Germinal center (tissue), 1 donor: ENCODE measurements at places on chromosomes 2 and 18.

GRCh38 chr2:84395820-84396219 lies 63.3 kb downstream of the SUCLG1 start:
- no peak for DNase-seq

- peak; percentile 38 for DNase-seq
Measured at GRCh38 chr2:26561918-26562810, 79.0 kb downstream of the CIB4 start.

GRCh38 chr2:152635635-152636298 lies 81.5 kb downstream of the PRPF40A start:
- DNase-seq: peak; percentile 59

- DNase-seq: no peak
Measured at GRCh38 chr2:143632751-143633374, 503.6 kb downstream of the ARHGAP15 start.

GRCh38 chr2:32418778-32419177 lies 62.0 kb downstream of the BIRC6 start:
- no peak for DNase-seq

GRCh38 chr18:13415736-13416135 lies 197.2 kb downstream of the LDLRAD4 start:
- DNase-seq: no peak

DNA sequence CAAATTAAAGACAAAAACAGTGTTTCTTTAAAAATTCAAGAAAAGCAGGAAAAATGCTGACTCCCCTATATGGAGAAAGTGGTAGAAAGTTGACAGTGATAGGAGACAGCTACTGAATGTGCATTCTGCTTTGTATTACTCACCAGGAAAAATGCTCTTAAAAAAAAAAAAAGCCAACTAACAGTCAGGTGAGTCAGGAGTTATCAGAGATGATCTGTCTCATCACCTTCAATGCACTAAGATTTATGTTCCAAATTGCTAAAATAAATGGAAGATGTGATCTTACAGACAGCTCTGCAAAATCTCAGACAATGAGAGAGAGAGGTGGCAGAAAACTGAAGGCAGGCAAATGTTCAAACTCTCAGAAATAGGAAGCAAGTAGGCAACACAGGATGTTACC lies 47.6 kb upstream of the ZNF521 start:
- DNase-seq: no peak

GRCh38 chr2:55364189-55365055 lies 55.2 kb downstream of the CCDC88A start:
- DNase-seq: no peak

GRCh38 chr2:191155608-191156071 lies 4.8 kb upstream of the STAT4 start:
- no peak for DNase-seq

DNA sequence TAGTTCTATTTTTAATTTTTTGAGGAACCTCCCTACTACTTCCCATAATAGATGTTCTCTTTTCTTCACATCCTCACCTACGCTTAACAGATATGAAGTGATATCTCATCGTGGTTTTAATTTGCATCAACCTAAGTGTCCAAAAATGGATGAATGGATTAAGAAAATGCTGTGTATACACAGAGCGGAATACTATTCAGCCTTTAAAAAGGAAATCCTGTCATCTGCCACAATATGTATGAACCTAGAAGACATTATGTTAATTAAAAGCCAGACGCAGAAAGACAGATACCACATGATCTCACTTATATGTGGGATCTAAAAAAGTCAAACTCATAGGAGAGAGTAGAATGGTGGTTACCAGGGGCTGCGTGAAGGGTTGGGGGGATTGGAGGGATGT lies 113.0 kb downstream of the PTRHD1 start:
- no peak for DNase-seq

GRCh38 chr2:85804583-85804982 lies 50.8 kb downstream of the ATOH8 start:
- peak; percentile 66 for DNase-seq

GRCh38 chr2:106638043-106638442 lies 150.9 kb downstream of the CD8B2 start:
- DNase-seq: no peak

DNA sequence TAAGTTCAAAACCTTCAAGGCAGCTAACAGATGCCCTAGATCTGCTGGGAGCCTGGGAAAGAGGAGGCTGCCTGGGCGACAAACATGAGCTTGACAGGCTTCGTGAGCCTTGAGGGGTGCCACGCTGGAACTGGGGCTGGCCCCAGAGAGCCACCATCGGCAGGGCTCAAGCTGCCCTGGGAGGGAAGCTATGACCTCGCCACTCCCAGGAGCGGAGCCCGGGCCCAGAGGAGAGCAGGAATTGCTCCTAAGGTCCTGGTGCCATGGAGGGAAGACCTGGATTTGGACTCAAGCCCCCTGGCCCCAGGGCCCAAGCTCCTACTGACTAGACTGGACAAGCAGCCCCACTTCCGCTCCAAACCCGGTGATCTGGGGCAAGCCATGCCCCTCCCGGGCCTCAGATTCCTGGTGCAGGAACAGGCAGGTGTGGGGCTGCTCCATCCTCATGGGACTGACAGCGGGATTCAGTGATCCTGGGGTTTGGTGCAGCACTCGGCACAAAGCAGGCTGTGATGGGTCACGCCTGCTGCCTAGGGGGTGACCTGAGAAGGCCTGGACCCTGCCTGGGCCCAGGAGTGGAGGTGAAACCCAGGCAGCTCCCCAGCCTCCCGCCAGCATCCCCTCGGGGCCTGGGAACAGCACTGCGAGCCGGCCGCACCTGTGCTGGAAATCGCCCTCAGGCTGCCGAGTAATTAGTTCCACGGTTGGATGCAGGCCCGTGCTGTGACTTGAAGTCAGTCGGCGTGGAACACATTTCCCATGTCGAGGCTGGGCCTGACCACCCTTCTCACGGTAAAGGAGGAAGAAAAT lies 246.9 kb downstream of the NDUFA10 start:
- DNase-seq: no peak

- DNase-seq: no peak
Measured at GRCh38 chr18:69944436-69944835, 3.2 kb downstream of the CD226 start.

GRCh38 chr2:6963727-6964126 lies 46.5 kb downstream of the RNF144A start:
- no peak for DNase-seq

DNA sequence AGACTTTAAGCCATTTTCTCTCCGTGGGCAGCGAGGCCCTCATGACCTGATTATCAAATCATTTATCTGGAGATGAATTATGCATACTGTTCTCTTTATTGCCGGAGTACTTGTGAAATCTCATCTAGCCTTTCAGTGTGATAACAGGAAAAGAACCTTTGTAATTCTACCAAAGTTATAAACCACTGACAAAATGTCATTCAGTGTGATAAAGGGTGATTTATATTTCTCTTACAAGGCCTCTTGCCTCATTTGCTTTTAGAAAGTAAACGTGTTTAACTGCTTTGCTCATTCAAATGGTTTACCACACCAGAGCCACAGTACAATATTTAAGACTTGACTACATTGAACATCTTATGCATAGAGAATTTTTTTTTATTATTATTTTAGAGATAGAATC lies 13.8 kb downstream of the MTCL1 start:
- DNase-seq: no peak

GRCh38 chr18:79400091-79400590 lies 4.4 kb downstream of the NFATC1 start:
- DNase-seq: peak; percentile 83

- no peak for DNase-seq
Measured at GRCh38 chr2:10223471-10223870, 79.2 kb upstream of the HPCAL1 start.

DNA sequence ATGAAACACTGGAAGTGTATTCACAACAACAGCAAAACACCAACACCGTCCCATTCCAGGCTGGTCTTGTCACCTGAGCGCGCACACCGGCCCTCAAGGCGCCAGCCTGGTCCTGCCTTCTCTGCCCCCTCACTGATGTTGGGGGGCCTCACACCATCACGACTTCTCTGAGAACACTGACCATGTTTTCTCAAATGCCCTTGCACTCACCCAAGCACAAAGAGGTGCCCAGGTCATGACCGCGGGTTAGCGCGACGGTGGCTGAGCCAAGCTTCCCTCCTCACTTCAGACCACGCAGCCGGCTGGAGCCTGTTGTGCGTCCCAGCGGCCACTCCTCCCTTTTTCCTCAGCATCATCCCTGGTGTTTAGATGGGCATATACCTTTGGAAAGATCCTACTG lies 101.3 kb upstream of the SALL3 start:
- no peak for DNase-seq

- DNase-seq: no peak
Measured at GRCh38 chr2:10765914-10766313, 44.5 kb downstream of the ATP6V1C2 start.

GRCh38 chr2:11616851-11617415 lies 53.1 kb downstream of the NTSR2 start:
- DNase-seq: no peak

- DNase-seq: no peak
Measured at GRCh38 chr2:241689306-241689705, 2.7 kb upstream of the DTYMK start.

- DNase-seq: no peak
Measured at GRCh38 chr2:172276961-172277360, 150.4 kb upstream of the ITGA6 start.

GRCh38 chr2:36374585-36374984 lies 19.0 kb downstream of the CRIM1 start:
- DNase-seq: no peak

DNA sequence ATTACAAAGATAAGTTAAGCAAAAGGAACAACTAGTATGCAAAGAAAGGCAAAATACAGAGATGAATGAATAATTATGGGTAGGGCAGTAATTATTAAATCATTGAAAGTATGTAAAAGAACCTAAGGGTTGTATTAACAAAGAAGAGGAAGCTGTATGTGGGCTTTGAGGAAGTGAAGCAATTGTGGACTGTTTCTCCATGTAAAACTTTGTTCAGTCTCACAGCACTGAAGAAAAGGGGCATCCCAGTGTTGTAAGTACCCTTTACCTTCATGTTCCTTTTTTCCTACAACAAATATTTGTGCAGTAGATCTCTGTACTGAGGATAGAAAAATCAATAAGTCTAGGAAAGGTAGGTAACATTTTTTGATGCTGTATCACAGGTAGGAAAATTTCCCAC lies 388.7 kb upstream of the NRP2 start:
- DNase-seq: no peak

GRCh38 chr2:224574423-224575084 lies 10.6 kb downstream of the CUL3 start:
- no peak for DNase-seq

GRCh38 chr2:232214053-232214452 lies 164.5 kb upstream of the ALPP start:
- DNase-seq: no peak

- DNase-seq: no peak
Measured at GRCh38 chr18:39660141-39660540, 2094.5 kb upstream of the CELF4 start.

DNA sequence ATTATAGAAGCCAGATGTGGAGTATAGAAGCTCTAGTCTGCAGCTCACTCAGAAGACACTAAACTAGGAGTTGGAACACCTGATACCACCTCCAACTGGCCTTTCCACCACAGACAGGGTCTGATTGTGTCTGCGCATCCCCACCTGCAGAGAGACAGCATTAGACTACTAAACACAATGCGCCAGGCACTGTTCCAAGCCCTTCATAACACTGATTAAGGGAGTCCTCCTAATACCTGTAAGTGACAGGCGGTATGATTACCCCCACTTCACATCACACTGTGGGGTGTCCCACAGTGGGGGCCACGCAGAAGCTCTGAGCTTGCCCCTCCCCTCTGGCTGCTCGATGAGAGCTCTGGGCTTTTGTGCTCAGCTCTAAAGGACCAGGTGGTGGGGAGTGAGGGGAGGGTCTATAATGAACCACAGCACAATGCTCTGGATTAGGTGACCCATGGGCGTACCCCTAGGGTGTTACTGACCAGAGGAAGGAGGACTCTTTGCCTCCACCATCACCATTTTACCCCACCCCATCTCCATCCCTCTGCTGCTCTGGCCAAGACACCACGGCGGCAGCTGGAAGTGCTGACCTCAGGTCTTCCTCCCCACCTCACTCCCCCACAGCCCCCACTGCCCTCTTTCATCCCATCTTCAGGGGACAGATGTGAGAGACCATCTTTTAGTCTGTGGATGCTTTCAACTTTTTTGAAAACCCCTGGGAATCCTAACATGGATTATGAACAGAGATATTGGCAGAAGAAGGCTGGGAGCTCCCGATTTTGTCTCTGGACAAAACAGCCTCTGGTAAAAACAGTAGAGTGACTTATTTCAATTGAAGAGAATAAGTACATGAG lies 145.1 kb downstream of the GFPT1 start:
- no peak for DNase-seq

- DNase-seq: no peak
Measured at GRCh38 chr2:216850665-216851322, 9.1 kb downstream of the TNP1 start.

GRCh38 chr2:12397854-12398253 lies 318.9 kb upstream of the TRIB2 start:
- DNase-seq: no peak

DNA sequence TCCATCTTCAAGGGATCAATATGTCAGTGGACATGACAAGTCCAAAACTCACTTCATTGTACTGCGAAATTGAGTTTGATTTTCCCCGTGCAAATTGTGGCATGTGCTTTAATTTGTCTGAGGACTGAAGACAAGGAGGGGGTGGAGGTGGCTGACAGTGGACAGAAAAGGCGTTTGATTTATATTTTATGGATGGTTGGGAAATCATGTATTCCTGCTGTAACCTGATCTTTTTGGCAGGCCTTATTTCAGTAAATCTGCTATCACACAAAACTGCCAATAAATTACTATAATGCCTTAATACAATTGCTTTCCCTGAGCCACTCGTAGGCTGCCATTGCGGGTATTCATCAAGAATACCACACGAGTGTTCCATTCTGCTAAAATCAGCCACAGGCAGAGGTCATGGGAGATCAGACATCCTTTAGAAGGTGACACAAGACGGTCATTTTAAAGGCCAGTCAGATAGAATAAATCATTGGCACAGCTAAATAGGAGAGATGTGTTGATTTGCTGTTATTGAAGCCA lies 720.5 kb downstream of the MBD2 start:
- DNase-seq: no peak

DNA sequence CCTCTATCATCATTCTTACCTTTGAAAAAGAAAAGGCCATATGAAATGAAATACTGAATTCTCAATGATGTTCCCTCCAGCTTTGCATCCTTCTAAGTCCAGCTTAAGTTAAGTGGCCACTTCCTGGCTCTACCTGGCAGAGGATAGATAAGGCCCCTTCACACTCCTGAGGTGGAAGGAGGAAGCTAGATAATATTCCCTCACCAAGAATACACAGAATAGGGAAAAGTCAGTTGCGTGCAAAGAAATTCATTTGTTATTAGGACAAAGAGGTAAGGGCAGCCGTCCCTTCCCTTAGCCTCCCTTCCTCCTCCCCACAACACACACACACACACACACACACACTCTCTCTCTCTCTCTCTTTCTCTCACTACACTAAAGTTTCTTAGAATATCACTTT lies 37.5 kb downstream of the OLA1 start:
- no peak for DNase-seq

DNA sequence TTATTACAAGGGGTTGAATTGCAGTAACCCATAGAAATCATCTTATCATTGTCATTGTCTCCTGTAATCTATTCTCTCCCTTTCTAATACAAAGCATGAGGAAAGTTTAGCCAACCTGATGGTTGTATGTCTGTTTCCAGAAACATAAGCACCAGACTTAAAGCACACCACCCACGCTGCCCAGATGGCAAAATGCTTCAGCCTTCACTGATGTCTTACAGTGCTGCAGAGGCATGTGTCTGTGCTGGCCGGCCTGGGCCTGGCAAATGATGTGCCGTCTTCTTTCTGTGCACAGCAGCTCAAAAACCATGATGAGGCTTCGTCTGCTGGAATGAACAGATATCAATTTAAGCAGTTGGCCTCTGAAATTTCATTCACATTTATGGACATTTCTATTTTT lies 443.0 kb upstream of the RGPD4 start:
- no peak for DNase-seq
